ENCODE measurements at places on chromosomes 16 and 17. TPM values are rescaled to one million over a fixed set of nuclear protein-coding genes. Genes with fewer than 3 reads are reported as not detected.

DNA sequence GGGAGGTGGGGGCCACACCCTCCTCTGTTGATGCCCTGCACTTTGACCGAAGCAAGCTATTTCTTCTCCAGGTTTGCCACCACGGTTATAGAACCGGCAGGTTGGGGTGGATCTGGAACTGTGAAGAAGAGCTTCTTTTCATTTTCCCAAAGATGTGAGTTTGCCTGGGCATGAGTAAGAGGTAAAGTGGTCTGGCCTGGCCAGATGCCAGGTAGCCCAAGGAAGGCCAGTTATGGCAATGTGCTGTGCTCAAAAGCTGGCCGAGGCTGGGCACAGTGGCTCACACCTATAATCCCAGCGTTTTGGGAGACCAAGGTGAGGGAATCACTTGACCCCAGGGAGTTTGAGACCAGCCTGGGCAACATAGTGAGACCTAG, 18.7 kb downstream of the ATP6V0D1 start:
- H3K4me3 ChIP-seq = no peak overlapping the region
- DNase-seq = no peak
- no peaks in the 10 kb centered on the region for H3K27me3 ChIP-seq
- peak overlapping the region; percentile 81 for H3K27ac ChIP-seq
- H3K36me3 ChIP-seq = no peaks in the 10 kb centered on the region

DNA sequence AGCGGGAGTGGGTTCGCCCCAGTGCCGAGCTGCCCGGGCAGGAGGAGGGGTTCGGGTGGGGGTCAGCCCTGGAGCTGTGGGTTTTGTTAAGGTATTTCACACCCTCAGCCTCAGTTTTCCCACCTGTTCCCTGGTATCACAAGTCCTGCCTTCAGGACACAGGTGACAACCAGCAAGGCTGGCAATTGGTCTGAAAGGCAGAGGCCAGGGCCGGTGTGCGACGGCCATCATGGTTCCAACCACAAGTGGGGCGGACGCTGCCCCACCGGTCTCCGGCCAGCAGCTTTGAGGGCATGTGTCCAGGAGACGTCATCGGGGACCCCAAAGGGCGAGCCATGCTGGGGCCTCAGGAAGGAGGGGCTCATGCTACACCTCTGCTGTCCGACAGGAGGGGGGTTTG, 10.8 kb downstream of the ZNF469 start:
- H3K4me1 ChIP-seq = peaks cover 22% of the 10 kb centered on the region
- DNase-seq = no peak
- no peaks in the 10 kb centered on the region for H3K27me3 ChIP-seq
- H3K27ac ChIP-seq = no peak overlapping the region
- no peak overlapping the region for H3K4me3 ChIP-seq

- no peak overlapping the region for H3K27ac ChIP-seq
- no peak overlapping the region for H3K4me3 ChIP-seq
- H3K36me3 ChIP-seq = no peaks in the 10 kb centered on the region
- no peaks in the 10 kb centered on the region for H3K27me3 ChIP-seq
- H3K4me1 ChIP-seq = peaks cover 7% of the 10 kb centered on the region
Observed at GRCh38 chr16:20383106-20384029, 21.2 kb downstream of the PDILT start.

- no peak overlapping the region for H3K4me3 ChIP-seq
- no peak overlapping the region for H3K27ac ChIP-seq
- H3K27me3 ChIP-seq = no peaks in the 10 kb centered on the region
Observed at GRCh38 chr17:18117982-18118975, 9.7 kb downstream of the MYO15A start.

GRCh38 chr16:4944333-4945281, 7.7 kb upstream of the PPL start:
- peak overlapping the region; percentile 95 for H3K27ac ChIP-seq
- H3K27me3 ChIP-seq = no peaks in the 10 kb centered on the region
- peaks cover 61% of the 10 kb centered on the region for H3K4me1 ChIP-seq
- no peak overlapping the region for H3K4me3 ChIP-seq
- no peaks in the 10 kb centered on the region for H3K36me3 ChIP-seq
- no peak for DNase-seq

DNA sequence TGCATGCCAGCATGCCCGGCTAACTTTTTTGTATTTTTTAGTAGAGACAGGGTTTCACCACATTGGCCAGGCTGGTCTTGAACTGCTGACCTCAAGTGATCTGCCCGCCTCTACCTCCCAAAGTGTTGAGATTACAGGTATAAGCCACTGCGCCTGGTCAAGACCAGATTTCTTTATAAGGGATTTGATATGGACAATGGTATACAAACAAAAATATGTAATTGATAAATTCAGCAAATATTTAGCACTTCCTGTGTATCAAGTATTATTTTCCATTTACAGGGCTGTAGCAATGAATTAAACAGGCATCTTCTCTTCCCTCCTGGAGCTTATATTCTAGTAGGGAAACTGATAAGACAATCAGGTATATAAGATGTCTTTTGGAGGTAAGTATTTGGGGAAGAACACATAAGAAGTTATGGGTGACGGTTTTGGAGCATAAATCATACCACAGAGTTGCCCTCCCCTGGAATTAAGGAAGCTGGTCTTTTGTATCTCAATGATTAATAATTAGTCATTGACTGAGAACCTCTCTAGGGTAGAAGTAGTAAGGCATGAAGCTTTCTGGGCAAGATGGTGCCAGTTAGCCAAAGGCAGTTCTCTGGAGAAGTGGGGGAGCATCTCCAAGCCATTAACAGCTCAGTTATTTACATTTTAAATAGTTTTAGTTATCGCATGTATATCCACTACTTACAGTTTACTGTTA, 35.8 kb downstream of the TANC2 start:
- no peaks in the 10 kb centered on the region for H3K27me3 ChIP-seq
- H3K4me1 ChIP-seq = no peaks in the 10 kb centered on the region
- no peaks in the 10 kb centered on the region for H3K36me3 ChIP-seq
- DNase-seq = no peak
- H3K4me3 ChIP-seq = no peak overlapping the region

- H3K4me1 ChIP-seq = no peaks in the 10 kb centered on the region
- no peak for DNase-seq
- H3K27ac ChIP-seq = no peak overlapping the region
- no peaks in the 10 kb centered on the region for H3K36me3 ChIP-seq
Observed at GRCh38 chr17:146983-147761, 9.8 kb downstream of the SCGB1C2 start.

DNA sequence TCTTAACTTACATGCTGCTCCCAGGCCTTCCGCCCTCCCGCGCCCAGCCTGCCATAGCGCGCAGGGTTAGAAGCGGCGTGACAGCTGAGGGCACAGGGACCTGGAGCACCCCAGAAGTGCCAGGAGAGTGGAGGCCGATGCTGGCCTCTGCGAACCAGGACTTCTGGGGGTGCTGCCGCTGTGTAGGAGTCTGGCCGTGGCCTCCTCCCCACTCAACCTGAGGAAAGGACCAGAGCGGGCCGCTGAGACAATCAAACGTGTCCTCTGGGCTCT, 1.9 kb upstream of the TMEM204 start:
- no peak for DNase-seq
- H3K4me3 ChIP-seq = peak overlapping the region; percentile 23
- H3K27ac ChIP-seq = peak overlapping the region; percentile 91

GRCh38 chr16:49632086-49632794, 223.7 kb downstream of the ZNF423 start:
- DNase-seq = peak; percentile 67
- no peak overlapping the region for H3K4me3 ChIP-seq
- H3K36me3 ChIP-seq = no peaks in the 10 kb centered on the region
- no peaks in the 10 kb centered on the region for H3K27me3 ChIP-seq
- peaks cover 12% of the 10 kb centered on the region for H3K4me1 ChIP-seq
- no peak overlapping the region for H3K27ac ChIP-seq

DNA sequence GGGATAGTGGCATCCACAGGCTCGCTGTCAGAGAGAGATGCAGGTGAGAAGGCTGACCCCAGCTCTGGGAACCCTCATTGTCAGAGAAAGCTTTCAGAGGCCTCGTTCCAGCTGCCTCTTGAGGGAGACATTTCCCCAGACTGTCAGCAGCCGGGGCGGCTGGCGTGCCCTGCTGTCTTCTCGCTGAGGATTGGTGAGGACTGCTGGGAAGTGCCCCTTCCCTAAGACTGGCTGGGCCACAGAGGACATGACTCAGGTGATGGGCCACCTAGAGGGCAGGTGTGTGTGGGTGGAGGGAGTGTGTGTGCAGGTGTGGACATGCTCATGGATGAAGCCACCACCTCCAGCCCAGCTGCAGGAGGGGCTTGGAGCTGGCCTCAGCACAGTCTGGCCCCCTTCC, 25.3 kb downstream of the SPACA3 start:
- H3K36me3 ChIP-seq = no peaks in the 10 kb centered on the region
- H3K4me1 ChIP-seq = no peaks in the 10 kb centered on the region
- no peak overlapping the region for H3K27ac ChIP-seq
- no peaks in the 10 kb centered on the region for H3K27me3 ChIP-seq
- H3K4me3 ChIP-seq = no peak overlapping the region

DNA sequence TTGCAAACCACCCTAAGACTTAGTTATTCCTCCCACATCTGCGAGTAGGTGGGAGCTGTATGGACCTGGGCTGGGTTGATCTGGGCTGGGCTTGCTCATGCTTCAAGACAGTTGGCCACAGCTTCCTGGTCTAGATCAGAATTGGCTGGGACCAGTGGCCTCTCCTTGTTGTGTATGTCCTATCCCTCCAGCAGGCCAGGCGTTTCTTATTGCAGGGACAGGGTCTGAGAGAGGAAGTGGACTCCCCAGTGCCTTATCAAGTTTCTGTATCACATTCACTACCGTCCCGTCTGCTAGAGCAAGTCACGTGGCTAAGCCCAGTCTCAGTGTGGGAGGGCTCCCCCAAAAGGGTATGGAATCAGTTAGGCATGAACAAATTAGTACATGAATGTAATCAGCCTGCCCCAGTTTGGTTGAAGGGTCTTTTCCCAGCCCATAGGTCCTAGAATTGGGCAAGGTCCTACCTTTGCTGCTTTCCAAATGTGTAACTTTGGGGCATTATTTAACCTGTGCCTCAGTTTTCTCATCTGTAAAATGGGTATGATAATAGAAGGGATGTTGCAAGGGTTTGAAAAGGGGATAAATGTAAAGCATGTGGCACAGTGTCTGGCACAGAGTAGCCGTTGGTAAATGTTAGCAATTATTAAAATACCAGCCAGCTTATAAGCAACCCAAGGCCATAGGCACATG, 36.0 kb downstream of the NKD1 start:
- no peak overlapping the region for H3K27ac ChIP-seq
- H3K4me3 ChIP-seq = no peak overlapping the region
- no peaks in the 10 kb centered on the region for H3K36me3 ChIP-seq
- peaks cover 22% of the 10 kb centered on the region for H3K4me1 ChIP-seq
- DNase-seq = no peak

DNA sequence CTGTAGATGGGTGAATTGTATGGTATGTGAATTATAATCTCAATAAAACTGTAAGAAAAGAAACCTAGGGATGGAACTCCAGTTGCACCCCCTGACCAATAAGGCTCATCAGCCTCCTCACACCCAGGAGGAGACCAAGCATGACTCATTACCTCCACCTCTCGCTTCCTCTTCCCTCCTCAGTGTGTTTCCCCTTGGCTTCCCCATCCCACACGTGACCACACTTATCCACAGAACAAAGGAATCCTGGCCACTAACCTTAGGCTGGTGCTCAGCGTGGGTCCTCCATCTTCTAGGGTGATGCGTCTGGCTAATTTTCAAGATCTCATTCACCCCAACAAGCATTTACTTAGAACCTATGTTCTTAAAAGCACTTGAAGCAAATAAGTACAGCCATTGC, 36.2 kb upstream of the MAP3K14 start:
- H3K27me3 ChIP-seq = no peaks in the 10 kb centered on the region
- no peak overlapping the region for H3K27ac ChIP-seq
- DNase-seq = peak; percentile 19
- no peak overlapping the region for H3K4me3 ChIP-seq
- H3K4me1 ChIP-seq = no peaks in the 10 kb centered on the region

- no peak for DNase-seq
- no peaks in the 10 kb centered on the region for H3K36me3 ChIP-seq
- no peaks in the 10 kb centered on the region for H3K27me3 ChIP-seq
Observed at GRCh38 chr17:63929860-63930766, 2.0 kb downstream of the CD79B start.

DNA sequence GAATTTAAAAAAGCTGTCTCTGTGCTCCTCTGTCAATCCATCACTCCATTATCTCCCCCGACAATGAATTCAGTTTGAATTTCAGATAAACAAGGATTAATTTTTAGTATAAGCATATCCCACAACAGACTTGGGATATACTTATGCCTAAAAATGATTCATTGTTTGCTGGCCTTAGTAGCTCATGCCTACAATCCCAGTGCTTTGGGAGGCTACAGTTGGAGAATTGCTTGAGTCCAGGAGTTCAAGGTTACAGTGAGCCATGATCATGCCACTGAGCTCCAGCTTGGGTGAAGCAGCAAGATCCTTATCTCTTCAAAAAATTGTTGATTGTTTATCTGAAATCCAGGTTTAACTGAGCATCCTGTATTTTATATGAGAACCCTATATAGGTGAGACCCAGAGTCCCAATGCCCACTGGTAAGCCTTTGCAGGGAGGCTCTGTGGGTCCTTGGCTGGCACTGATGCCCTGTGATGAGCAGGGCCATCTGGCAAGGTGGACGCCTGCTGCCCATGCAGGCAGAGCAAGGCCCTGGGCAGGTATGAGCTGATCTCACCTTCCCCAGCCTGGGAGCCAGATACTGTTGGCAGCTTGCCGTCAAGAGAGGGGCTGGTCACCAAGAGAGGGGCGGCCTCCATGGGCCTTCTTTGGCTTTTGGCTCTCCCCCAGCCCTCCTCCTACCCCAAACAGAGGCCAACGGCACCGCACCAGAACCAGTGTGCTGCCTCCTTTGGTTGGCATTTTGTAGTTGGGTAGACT, 158.7 kb downstream of the SEC14L1 start:
- no peaks in the 10 kb centered on the region for H3K27me3 ChIP-seq
- peaks cover 6% of the 10 kb centered on the region for H3K4me1 ChIP-seq
- H3K4me3 ChIP-seq = no peak overlapping the region
- no peak overlapping the region for H3K27ac ChIP-seq
- DNase-seq = no peak

GRCh38 chr17:19915245-19915978, 47.7 kb upstream of the ULK2 start:
- peaks cover 55% of the 10 kb centered on the region for H3K36me3 ChIP-seq
- H3K4me3 ChIP-seq = no peak overlapping the region
- H3K27ac ChIP-seq = no peak overlapping the region
- H3K27me3 ChIP-seq = no peaks in the 10 kb centered on the region
- no peak for DNase-seq

- no peaks in the 10 kb centered on the region for H3K27me3 ChIP-seq
- no peak overlapping the region for H3K27ac ChIP-seq
- no peak for DNase-seq
- H3K4me3 ChIP-seq = no peak overlapping the region
- peaks cover 28% of the 10 kb centered on the region for H3K4me1 ChIP-seq
- H3K36me3 ChIP-seq = peaks cover 64% of the 10 kb centered on the region
Observed at GRCh38 chr17:65537343-65537844, 24.1 kb downstream of the AXIN2 start.

DNA sequence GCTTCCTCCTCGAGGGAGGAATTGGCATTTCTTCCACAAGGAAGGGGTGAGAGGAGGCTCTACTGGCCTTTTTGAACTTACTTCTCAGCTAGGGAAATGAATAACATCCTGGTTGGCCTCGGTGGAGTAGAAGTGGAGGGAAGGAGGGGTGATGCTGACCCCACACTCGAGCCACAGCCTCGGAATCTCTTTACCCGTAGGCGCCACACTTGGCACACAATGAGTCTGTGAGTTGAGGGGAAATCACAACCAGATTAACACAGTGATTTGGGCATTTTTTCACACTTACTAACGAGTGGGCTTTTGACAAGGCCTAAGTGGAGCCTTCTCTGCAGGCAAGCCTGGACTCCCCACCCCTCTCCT, 47.3 kb upstream of the TBX2 start:
- H3K4me1 ChIP-seq = no peaks in the 10 kb centered on the region
- H3K36me3 ChIP-seq = no peaks in the 10 kb centered on the region
- no peaks in the 10 kb centered on the region for H3K27me3 ChIP-seq
- H3K4me3 ChIP-seq = no peak overlapping the region

Gene DCAF7
- total RNA-seq = 34.1 TPM

Gene ERN1
- 31.4 TPM for total RNA-seq

Gene CX3CL1
- total RNA-seq = 24.8 TPM
